Lower lobe of right lung (tissue), 2 donors: ENCODE measurements at places on chromosomes 5 and 9.

DNA sequence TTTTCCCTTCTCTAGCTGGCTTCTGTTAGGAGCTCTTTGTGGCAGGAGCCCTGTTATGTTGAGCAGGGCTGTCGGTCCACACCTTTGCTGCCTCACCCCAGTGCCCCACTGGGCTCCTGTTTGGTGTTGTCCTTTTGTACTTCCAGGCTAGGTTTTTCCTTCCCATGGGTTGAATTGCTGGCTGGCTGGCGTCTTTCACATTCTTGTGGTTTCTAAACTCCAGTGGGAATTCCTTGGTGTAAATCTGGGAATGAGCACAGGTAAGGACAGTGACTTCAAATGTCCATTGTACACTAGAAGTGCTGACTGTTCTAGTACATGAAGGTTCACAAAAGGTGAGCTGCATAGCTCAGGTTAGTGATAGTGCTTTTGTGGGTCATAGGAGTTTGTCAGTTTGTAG is 30.4 kb downstream of the RASGRF2 start:
- DNase-seq = no peak

- no peak for DNase-seq
Measured at GRCh38 chr9:84804951-84805694, 135.6 kb downstream of the NTRK2 start.

DNA sequence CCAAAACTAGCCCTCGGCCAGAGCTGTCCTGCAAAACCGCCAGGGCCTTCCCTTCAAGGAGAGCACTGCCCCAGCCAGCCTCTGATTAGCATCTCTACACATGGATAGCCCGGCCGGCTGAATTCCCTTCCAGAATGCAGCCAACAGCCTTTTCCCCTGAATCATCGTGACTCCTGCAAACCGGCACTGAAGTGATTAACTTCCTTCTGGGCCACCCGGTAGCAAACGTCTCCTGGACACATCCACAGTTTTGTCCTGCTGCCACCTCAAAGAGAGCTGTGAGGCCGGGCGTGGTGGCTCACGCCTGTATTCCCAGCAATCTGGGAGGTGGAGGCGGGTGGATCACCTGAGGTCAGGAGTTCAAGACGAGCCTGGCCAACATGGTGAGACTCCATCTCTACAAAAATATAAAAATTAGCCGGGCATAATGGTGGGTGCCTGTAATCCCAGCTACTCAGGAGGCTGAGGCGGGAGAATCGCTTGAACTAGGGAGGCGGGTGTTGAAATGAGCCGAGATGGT is 21.1 kb upstream of the EEIG1 start:
- no peak for DNase-seq

DNA sequence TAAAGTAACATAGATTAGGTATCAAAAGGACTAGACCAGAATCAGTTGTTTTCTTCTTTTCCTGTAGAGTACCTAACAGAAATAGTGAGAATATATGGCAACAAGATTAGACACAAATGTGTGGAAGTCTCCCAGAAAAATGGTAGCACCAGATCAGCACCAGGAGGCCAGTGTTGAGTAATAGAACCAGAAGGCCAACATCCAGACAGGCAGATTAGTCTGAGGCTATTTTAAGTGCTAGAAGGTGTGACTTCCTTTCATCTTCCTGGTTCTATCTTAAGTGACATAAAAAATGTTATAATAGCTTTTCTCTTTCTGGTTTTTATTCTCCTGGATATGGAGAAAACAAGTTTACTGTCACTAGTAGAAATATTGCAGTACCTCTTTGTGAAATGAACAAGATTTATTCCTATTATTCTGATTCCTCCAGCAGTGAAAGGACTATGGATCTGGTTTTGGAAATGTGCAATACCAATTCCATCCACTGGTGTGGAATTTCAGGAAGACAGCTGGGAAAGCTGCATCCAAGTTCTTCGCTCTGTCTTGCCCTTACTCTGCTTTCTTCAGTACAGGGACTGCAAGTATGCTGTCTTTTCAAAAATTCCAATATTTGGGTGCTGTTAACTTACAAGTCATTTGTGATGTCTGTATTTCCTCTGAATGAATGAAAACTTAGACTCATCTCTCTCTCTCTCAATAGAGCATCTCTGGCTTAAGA is 39.1 kb downstream of the SHLD3 start:
- DNase-seq = no peak

DNA sequence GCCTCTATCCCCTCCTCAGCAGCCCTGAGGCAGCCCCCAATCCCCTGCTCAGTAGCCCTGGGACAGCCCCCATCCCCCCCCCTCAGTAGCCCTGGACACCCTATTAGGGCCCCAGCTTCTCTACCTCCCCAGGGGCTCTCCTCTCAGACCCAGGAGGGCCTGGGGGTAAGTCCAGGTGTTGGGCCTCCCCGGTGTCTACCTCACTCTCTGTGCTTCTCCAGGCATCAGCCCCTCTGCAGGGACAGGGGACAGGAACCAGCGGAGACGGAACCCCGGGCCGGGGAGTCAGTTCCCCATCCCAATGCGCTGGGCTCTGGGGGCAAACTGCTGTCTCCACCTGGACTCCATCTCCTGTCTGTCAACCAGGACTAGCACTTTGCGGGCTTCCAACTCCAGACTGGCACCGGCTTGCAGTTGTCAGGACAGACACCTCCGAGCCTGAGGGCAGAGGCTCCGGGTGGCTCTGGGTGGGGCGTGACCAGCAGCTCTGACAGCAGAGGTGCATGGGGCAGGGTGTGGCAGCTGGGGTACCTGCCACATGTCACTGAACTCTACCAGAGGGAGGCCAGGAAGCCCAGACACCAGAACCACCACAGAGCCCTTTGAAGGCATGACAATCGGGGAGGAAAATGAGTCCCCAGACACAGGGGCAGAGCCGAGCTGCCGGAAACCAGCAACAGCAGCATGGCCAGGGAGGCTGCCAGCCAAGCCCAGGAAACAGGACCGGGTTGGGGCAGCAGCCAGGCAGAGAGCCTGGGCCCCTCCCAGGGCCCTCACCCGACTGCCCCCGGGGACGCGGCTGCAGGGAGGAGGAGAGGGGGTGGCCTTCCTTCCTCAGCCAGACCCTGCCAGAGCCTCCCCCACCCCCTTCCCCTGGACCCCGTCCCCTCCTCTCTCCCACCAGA is 17.7 kb upstream of the UBAC1 start:
- no peak for DNase-seq

- DNase-seq = peak; percentile 20
Measured at GRCh38 chr9:37942621-37943344, 38.9 kb upstream of the SLC25A51 start.

GRCh38 chr5:149638546-149639241 is 57.4 kb downstream of the ARHGEF37 start:
- DNase-seq = no peak

- no peak for DNase-seq
Measured at GRCh38 chr5:168693297-168693696, 114.1 kb upstream of the PANK3 start.

DNA sequence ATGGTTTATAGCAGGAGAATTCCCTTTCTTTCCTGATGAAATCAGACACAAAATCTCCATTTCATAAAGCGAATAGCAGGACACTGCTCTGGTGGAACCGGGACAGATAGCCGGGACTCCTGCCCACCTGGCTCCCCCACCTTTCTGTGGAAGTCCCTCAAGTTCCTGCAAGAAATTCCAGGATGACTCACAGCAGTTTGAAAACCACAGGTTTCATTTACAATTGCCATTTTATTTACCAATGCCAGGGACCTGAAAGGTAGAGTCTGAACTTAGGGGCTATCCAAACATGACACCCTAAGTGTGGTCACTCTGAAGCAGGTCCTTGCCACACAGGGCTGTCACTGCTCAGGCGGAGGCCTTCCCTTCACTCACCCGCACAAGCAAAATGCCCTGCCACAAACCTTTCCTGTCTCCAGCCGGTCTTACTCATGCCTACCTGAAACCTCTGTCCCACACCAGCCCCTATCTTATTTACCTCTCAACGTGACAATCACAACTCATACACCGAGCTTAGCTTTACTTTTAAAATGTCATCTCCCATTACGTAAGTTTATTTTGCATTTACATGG is 63.3 kb upstream of the TAF1L start:
- no peak for DNase-seq

GRCh38 chr9:19992556-19992955 is 203.7 kb upstream of the SLC24A2 start:
- DNase-seq = no peak

GRCh38 chr5:24649531-24649930 is 4.8 kb upstream of the CDH10 start:
- DNase-seq = no peak

GRCh38 chr9:77251050-77251449 is 73.7 kb downstream of the VPS13A start:
- no peak for DNase-seq

DNA sequence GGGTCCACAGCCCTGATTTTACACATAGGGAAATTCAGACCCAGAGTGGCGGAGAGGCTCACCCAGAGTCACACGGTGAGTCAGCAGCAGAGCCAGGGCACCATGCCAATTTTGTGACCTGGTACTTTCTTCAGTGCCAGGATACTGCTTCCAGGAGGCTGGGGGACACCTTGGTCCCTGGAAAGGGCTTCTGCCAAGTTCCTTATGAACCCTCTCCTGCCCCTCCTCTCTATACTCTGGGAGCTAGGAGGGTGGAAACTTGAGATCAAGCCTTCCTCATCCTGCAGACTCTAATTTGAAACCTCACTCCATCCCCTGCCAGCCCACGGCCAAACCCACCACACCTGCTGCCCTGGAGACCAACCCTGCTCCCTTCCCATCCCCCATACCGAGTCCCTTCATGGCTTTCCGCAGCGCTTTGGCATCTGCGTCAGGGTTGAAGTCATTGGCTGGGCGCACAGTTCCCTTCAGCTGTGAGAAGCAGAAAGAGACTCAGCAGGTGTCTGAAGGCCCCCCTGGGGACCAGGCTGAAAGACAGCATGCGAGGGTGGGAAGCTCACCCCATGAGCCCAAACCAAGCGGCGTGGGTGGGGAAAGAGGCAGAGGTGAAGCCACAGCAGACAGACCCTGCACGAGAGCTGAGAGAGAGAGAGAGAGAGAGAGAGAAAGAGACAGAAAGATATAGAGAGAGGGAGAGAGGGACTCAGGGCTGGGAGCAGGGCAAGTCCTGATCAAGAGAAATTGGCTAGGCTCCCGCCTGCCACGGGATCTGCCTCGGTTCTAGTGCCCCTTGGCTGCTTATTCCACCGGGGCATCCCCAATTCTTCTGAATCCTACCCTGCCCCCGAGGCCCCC is 33.5 kb downstream of the ANXA6 start:
- no peak for DNase-seq

DNA sequence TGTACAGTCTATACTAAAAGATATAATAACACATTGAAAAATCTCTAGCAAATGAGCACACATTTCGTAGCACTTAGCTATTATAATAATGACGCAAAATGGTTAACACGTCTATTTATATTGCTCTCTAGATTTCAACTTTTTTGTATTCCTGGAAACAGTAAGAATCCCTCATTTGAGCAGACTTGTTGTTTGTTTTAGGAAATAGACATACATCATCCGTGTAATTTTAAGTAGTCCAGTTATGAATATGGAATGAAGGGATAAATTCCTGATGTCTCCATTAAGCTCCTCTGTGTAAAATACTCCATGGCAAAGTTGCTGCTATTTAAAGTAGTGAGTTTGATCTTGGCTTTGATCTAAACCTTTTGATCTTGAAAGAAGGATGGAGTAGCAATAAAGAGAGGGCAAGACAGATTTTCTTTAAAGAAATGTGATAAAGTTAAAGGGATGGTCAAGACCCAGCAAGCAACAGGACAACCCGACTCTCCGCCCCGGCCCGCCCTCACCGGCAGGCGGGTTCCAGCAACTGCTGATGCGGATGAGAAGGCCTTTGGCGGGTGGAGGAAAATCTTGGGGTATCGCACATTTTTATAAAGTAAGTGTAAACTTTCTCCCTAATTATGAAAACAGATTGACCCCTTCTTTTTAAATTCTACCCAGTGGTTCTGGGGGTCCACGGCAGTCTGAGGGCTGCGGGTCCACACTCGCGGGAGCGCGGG is 277.4 kb downstream of the AOPEP start:
- peak; percentile 71 for DNase-seq

- no peak for DNase-seq
Measured at GRCh38 chr9:113807173-113808061, 68.7 kb upstream of the ZNF618 start.

DNA sequence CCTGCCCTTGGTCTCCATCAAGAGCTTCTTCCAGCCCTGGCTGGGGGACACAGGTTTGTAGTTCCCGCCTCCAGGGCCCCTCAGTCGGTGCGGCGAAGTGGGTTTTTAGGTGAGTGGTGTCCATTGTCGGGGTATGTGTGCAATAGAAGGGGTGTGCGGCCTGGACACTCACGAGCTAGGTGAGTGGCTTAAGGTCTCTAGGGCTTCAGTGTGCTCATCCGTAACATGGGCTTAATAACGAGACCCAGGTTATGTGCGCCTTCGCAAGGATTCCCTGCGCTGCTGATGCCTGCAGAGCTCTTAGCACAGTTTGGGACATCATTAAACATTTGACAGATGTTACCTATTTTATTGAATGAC is 656 bp downstream of the CEP78 start:
- no peak for DNase-seq

GRCh38 chr9:91495450-91495849 is 71.8 kb upstream of the NFIL3 start:
- DNase-seq = no peak

- no peak for DNase-seq
Measured at GRCh38 chr9:26786564-26786963, 106.0 kb downstream of the CAAP1 start.

- no peak for DNase-seq
Measured at GRCh38 chr5:10229306-10230048, 20.2 kb downstream of the ATPSCKMT start.

DNA sequence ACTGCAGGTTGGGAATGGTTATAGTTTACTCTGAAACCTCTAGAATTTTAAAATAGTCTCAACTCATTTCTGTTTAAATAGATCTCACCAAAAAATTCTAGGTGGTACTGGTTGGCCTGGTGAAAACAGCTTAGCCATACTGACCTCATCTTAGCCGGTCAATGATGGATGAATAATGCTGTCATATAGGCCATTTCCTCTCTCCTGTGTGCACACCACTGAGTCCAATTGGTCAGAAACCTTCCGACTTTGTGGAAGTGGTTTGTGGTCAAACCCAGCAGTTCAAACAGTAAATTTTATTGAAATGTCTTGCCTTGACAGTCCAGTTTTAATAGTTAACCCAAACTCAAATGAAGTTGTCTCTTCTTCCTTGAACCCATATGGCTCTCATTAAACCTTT is 98.6 kb downstream of the GIN1 start:
- DNase-seq = no peak

DNA sequence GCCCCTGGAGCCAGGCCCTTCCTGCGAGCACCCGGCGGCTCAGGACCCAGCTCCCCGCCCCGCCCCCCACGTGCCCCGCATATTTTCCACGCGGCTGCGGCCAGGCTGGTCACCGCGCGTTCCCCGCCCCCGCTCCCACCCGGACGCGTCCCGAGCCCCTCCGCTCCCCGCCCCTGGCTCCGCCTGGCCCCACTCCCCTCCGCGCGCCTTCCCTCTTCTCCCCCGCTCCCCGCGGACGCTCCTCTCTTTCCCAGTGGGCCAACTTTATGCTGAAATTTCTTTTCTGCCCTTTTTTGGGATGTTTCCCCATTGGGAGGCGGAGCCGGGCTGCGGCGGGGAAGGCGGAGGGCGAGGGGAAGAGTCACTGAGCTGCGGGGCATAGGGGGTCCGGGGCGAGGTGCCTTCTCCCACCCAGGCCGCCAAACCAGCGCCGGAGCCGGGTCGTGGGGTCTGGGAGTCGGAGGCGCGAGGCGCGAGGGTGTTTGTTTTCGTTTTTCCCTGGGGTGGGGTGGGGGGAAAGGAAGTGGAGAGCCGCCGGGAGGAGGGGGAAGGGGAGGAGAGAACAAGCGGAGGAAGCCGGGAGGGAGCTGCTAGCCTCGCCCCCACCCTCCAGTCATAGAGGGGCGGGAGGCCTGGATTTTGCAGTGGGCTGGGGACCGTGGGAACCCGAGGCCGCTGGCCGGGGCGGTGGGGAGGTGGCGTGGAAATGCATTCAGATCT is 1.0 kb upstream of the TPM2 start:
- DNase-seq = peak; percentile 77
